ENCODE measurements at places on chromosomes 3 and 15. TPM values are rescaled to one million over a fixed set of nuclear protein-coding genes. Genes with fewer than 3 reads are reported as not detected.

DNA sequence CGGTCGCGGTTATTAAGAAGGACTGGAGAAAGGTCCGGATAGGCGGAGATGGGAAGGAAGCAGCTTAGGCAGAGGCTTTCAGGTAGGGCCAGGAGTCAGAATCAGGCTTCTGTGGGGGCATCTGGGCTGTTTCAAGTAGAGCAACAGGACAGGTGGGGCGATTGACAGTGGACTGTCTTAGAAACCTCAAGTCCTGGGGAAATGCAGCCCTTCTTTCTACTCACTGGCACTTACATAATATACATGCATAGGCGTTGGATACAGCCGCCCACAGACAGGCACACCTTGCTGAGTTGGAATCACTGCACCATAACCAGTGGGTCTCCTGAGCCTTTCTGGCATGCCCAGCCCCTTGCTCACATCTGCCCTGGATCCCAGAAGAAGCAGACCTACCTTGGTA is 730 bp downstream of the MYD88 start:
- no peak for DNase-seq

GRCh38 chr15:43524254-43524845 is 6.9 kb downstream of the MAP1A start:
- DNase-seq, result no peak

DNA sequence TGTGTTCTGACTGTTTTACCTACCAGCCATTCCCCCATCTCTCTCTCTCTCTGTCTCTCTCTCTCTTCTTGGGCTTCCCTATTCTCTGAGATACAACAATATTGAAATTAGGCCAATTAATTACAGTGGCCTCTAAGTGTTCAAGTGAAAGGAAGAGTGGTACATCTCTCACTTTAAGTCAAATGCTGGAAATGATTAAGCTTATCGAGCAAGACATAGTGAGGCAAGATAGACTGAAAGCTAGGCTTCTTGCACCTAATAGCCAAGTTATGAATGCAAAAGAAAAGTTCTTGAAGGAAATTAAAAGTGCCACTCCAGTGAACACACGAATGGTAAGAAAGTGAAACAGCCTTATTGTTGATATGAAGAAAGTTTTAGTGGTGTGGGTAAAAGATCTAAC is 21.3 kb downstream of the SNRK start:
- no peak for DNase-seq

- DNase-seq, result no peak
Measured at GRCh38 chr3:101817992-101818391, 31.3 kb upstream of the NFKBIZ start.

GRCh38 chr3:56590814-56591213 is 33.8 kb downstream of the CCDC66 start:
- no peak for DNase-seq

CSPG4 gene
- total RNA-seq, result 13.4 TPM

DNA sequence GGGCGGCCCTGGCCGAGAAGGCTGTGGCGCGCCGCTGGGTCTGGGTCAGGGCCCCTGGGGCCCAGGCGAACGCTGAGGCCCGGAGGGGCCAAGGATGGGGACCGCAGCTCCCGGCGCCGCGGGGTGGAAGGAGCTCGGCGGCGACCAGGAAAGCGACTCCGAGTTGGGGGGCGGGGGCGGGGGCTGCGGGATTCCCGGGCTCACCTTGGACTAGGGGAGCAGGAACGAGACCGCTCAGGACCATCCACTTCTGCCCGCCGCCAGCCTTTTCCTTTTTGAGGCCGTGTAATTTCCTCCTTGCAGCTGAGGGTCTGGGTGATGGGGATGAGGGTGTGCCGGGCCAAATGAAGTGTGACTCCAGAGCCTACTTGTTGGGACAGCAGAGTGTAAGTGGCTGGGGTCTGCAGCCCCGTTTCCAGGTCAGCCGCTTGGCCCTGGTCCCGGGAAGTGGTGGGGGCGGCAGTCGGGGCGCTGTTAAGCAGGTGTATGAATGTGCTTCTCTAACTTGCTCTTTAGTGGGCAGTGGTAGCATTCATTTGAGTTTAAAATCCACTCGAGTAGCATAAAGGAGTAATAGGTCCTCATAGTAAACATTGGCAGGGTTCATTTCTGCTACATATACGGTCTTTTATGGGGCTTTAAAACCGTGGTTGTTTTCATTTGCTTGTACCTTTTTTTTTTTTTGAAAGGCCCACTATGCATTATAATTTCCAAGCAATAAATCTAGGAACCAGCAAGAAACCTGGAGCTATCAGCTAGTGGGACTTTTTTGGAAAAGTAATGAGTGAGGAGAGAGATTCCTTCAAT is 717 bp downstream of the PXK start:
- DNase-seq, result peak; percentile 9

SLC9C1 gene
- not detected for total RNA-seq
